ENCODE measurements at places on chromosomes 6 and 20.
A peak's percentile ranks its signal among the peaks of the same experiment; 100 is the strongest.

GRCh38 chr20:20606050-20606449, 106.4 kb downstream of the RALGAPA2 start:
- no peak for DNase-seq

- DNase-seq: no peak
Measured at GRCh38 chr6:36701401-36701991, 3.9 kb downstream of the RAB44 start.

- no peak for DNase-seq
Measured at GRCh38 chr6:47934023-47934422, 152.2 kb downstream of the OPN5 start.

DNA sequence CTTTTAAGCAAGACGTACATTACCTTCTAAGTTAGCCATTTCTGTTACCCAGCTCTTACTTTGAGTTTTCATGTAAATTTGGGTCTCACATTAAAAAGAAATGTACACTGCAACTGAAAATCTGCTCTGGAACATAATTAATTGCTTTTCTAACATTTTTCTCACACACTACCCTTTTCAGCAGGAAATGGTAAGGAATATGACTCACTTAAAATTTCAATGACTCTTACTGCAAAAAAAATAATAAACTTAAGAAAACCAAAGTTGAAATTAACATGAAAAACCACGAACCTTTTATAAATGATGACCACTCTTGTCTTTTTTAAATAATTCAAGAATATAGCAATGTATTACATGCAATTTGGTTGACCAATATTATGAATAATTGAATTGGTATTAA, 1.3 kb downstream of the CGA start:
- DNase-seq: no peak

- peak; percentile 45 for DNase-seq
Measured at GRCh38 chr6:13486679-13487121, 700 bp downstream of the GFOD1 start.

- DNase-seq: no peak
Measured at GRCh38 chr20:50491926-50492634, 18.1 kb upstream of the PTPN1 start.

DNA sequence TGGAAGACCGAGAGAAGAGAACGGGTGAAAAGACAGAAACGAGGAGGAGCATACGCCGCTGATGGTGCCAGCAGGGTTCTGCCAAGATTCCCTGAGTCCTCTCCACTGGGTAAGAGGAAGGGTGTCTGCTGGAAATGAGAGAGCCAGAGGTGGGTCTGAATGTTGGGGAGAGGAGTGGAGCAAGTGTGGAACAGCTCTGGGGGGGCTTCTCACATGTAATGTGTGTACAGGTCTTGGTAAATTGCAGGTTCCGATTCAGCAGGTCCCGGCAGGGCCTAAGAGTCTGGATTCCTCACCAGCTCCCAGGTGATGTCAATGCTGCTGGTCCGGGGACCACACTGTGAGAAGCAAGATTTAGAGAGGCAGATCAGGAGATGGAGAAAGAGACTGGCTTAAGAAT, 1.5 kb upstream of the EBF4 start:
- DNase-seq: no peak

- no peak for DNase-seq
Measured at GRCh38 chr20:58267389-58268215, 39.1 kb upstream of the ANKRD60 start.

DNA sequence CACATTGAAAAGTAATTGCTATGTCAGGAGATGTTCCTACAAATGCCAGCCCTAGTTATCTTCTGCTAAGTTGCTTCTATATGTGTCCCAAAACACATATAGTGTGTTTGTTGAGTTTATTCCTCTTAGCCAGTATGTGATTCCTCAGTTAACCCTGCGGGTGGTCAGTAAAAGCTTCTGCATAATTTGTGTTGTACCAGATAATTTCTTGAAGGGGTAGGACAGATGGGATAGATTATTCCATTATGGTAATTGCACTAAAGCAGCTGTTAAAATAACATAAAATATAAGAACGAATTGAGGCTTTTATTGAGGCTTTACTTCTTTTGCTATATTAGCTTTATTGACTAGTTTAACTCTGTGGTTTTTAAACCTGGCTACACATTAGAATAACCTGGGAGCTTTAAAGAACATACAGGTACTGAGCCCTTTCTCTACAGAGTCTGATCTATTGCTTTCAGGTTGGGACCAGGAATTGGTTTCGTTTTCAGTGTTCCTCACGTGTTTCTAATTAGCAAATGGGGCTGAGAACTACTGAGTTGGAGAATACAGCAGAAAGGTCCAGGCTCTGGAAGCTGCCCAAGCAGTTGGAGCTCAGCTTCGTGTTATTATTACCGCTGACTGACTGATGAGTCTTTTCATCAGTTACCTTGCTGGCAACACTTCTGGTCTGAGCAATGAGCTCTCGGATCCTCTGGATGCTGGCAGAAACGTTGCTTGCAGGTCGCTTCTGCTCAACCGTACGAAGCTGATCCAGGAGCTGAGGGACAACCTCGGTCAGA, 56.9 kb downstream of the FAM229B start:
- DNase-seq: no peak

GRCh38 chr6:88491266-88491880, 325.2 kb upstream of the CNR1 start:
- DNase-seq: no peak

- no peak for DNase-seq
Measured at GRCh38 chr6:64429926-64430325, 794.3 kb downstream of the PHF3 start.

- DNase-seq: no peak
Measured at GRCh38 chr6:53986721-53987521, 124.3 kb upstream of the MLIP start.

- no peak for DNase-seq
Measured at GRCh38 chr6:36430351-36430750, 12.3 kb downstream of the PXT1 start.

DNA sequence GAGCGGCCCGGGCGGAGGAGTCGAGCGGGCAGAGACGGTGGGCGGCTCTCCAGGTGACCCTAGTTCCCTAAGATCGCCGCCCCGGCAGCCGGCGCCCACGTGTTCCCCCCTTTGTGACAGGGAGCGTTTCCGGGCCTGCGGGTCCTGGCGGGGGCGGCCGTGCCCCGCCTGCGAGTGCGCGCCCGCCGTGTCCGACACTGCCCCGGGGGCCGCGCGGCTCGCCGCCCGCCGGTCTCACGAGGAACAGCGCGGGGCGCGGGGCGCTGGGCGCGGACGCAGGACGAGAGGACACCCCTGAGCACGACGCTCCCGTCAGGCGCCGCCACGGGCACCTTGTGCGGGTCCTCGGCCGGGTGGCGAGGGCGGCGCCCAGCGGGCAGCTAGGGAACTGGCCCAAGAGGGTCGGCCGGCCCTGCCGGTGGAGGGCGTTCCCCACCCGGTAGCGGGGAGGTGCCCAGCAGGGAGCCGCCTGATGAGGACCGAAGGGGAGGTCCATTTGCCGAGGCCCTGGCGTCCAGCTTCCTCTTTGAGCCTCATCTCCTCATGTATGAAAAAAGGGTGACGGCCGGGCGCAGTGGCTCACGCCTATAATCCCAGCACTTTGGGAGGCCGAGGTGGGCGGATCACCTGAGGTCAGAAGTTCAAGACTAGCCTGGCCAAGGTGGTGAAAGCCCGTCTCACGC, at the start of gene VARS1:
TSS of gene VARS1 (minus strand) at position 137 of the 683 bp plus-strand sequence. CDS start 535 bp downstream, outside the sequence.
- DNase-seq: peak; percentile 64

DNA sequence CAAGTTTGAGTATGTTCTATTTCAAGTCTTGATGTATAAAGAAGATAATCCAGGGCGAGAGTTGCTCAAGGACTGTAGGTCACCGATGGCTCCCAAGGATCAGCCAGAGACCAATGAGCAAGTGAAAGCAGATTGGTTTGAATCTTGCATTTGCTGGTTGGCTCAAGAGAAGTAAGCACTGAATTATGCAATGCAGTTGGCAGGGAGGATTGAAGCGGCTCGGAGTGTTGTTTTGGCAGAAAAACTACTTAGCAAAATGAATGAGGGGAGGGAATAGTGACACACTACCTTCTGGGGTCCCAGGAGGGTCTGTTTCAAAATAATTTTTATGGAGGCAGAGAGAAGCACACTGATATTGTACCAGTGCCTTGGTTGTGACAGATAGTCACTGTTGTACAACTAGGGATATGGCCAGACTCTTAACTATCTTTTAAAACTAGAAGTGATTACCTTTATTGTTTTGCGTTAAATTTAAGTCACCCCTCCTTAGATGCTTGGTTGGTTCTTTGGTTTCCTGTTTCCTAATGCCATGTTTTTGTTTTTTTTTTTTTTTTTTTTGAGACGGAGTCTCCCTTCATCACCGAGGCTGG, 15.7 kb downstream of the SASH1 start:
- DNase-seq: no peak

GRCh38 chr6:12456343-12456742, 166.2 kb downstream of the EDN1 start:
- no peak for DNase-seq

DNA sequence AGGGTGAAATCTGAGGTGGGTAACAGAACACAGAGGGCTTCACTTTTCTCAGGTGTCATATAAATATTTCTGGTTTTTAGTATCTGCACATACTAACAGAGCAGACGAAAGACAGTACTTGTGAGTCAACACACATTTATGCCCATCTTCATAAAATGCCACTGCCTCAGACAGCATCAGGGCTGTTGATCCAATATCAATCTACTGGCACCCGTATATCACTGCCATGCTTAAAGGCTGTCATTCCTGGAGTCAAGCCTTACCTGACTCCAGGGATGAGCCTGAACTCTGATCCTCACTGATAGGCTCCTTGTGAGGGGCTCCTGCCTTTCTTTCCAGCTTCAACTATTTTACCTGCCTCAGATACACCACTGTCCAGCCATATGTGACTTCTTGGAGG, 595.7 kb downstream of the TFAP2B start:
- DNase-seq: no peak

GRCh38 chr6:91941838-91942237, 1355.0 kb upstream of the MAP3K7 start:
- no peak for DNase-seq

GRCh38 chr6:103723438-103724322, 1136.0 kb downstream of the HACE1 start:
- DNase-seq: no peak

DNA sequence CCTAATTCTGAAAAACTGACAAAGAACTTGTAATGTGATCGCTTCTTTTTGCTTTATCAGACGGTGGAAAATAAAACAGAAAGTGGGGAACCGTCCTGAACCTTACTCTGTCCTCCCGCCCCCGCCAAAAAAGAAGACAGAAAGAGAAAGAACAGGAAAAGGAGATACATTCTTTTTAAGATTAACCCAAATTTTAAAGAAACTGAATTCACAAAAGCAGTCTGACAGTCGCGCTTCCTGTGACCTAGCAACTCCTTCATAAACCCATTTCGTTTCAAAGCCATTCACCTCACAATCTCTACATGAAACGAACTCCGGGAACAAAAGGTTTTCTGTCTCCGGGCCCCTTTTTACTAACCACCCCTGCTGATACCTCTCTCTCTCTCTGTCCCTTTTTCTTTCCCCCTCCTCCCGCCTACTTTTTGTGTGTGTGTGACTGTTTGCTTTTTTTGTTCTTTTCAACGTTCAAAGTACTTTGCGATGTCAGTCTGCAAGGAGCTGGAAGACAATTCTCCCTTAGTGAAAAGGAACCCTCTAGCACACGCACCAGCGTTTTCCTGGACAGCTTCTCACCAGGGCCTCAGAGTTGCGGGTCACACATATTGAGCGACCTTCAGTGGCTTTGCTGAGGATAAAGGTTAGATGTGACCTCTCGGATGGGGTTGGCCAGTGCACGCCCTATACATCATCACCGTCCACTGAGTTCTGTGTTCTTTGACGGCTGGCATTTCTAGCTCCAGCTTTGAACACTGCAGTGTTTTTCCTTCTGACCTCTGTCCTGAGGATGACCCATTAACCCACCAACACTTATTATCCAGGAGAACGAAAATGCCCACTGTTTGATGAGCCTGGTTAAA, 530 bp upstream of the NEDD9 start:
- no peak for DNase-seq

GRCh38 chr20:17495826-17496225, 35.4 kb downstream of the BFSP1 start:
- DNase-seq: no peak

GRCh38 chr6:7974565-7974937, 64.0 kb upstream of the TXNDC5 start:
- DNase-seq: no peak

DNA sequence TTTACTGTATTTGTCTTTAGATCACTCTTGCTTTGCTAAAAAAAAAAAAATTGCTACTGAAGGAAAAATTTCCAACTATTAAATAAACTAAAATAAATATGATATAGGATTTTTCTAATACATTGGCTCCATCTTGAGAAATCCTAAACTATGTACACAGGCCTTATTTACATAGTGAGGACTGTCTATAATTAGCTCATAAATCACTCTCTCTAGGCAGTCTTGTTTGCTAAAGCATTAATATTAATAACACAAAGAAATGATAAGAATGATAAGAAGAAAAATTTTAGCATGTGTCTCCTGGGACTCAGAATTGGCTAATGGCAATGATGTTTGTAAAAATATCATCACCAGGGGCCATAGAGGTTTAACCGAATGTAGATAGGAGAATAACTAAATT, 13.3 kb upstream of the CRYBG1 start:
- DNase-seq: no peak

DNA sequence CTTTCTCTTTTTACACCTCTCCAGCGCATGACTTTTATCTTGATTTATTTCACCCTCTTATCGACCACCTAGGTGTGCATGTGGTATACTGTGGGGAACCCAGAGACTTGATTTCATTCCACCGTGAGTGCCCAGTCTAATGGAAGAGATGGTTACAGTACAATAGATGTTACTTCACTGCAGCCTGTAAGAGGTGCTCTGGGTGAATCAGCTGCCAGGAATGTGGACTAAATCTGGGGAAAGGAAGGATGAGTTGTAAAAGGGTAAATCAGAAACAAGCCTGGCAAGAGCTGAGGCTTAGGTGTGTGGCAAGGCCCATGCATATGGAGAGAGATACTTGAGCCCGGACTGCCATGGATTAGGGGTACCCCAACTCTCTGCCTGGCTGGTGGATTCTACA, 7.4 kb downstream of the STK35 start:
- DNase-seq: no peak

DNA sequence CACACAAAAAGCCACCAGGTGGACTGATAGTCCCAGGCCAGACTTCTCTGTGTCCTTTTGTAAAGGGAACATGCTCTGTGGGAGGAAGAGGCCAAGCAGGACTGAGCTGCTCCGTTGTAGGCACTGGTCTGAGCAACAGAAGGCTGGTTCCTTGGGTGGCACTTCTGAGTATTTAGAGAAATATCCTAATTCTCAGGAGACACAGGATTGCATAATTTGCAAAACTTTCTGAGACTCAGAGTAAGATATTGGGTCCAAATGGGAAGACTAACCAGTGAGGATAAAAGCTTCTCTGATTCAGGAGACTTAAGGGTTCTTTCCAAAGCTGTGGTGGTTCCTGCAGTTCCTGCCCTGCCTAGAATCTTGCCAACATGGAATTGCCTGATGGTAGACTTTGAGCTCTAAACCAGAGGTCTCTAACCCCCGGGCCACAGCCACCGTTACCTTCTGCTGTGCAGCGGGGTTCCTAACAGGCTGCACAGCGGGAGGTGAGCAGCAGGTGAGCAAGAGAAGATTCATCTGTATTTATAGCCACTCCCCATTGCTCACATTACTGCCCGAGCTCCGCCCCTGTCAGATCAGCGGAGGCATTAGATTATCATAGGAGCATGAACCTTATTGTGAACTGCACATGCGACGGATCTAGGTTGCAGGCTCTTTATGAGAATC, 107.0 kb downstream of the OLIG3 start:
- no peak for DNase-seq
